ENCODE measurements at places on chromosomes 13 and 19.
A peak's percentile ranks its signal among the peaks of the same experiment; 100 is the strongest.

DNA sequence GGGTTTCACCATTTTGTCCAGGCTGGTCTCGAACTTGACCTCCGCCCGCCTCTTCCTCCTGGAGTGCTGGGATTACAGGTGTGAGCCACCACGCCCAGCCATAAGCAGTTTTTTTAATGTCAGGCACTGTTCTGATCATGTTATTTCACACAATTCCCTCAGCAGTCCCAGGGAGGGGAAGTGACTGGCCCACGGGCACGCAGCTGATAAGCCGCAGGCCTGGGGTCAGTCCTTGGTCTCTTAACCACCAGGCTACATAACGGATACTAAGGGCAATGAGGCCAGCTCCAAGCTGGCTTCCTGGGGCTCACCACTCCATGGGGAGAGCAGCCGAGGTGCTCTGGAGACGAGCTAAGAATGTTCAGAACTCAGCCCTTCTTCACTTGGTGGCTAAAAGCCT lies 13.5 kb downstream of the BRSK1 start:
- no peak for DNase-seq

GRCh38 chr13:43792076-43792881 lies 5.5 kb upstream of the ENOX1 start:
- DNase-seq = no peak

DNA sequence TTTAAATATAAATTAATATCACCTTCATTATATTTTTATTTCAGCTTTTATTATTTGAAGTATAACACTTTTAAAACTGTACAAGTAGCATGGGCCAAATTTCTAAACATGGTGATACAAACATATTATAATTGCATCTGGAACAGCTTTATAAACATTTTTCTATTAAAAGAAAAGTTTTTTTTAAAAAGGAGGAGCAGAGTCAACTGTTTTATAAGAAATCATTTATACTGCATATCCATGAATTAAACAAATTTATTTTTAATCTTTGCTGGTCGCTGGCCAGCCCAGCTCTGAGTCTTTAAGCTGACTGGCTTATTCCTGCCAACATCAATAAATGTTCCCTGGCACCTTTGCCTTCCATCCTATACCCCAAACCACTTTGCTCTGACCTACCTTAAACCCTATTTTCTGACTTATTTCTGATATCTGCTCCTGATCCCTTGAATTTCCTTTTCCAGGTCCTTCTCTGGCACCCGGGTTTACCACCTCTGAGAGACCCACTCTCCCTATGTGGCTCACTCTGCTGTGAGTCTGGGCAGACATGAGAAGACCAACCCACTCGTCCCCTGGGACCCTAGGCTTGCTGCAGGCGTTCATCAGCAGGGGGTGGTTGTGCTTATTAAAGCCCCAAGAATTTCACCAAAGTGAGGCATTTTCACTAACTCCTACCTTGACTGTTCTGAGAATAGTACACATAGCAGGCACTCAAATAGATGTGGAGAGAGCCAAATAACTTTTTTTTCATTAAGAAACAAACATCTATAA lies 220.3 kb downstream of the KLF12 start:
- no peak for DNase-seq

- DNase-seq = no peak
Observed at GRCh38 chr19:16226184-16226591, 28.5 kb downstream of the AP1M1 start.

GRCh38 chr19:31356587-31357314 lies 7.5 kb upstream of the TSHZ3 start:
- DNase-seq = no peak

DNA sequence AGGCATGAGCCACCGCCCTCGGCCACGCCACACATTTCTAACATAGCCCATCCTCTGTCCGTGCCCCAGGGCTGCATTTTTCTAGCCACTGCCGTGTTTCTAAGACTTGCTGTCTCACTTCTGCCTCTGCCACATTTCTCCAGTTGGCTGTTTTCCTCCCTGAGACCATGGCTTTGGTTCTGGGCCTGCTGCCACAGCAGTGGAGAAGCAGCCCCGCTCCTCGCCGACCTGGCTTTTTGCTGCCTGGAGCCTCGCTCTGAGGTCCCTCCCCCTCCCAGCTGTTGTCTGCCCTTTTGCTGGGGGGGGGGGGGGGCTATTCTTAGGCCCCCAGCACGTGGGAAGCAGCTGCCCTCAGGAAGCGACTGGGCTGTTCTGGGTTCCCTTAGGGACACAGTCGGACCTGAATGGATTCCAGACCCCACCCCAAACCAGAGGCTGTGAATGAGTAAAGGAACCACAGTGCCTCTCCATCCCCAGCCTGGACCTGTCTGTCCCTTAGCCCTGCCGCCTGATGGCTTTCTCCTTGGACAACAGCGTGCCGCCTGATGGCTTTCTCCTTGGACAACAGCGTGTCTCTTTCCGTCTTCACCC lies 3.3 kb downstream of the GYS1 start:
- DNase-seq = no peak

DNA sequence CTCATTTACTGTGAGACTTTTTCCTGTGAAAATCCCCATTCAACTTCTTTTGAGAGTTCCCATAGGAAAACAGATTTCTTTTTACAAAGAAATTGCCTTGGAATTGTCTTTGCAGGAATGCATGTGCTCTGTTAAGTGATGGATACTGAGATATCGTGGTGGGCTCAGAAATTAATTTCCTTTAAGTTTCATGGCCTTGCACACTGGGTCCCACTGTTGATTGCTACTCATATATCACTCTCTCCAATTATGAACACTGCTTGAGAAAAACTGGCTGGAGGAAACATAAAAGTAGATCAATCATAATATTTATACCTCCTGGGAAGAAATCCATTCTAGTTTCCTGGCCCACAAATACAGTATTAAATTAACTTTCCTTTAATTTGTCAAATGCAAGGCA lies 131.3 kb downstream of the OXGR1 start:
- no peak for DNase-seq

DNA sequence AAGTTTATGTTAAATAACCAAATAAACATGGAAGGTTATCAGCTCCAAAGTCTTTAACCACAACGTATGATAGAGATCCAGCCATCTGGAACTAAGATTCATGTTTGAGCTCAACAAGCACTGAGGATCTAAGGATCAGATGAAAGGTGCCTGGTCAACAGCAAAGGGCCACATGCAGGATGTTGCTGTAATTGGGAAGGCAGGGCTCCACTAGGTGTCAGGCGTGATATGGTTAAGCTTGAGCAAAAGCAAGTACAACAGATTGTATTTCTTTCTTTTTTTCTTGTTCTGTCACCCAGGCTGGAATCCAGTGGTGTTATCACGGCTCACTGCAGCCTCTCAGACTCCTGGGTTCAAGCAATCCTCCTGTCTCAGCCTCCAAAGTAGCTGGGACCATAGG lies 12.0 kb downstream of the EBPL start:
- no peak for DNase-seq

DNA sequence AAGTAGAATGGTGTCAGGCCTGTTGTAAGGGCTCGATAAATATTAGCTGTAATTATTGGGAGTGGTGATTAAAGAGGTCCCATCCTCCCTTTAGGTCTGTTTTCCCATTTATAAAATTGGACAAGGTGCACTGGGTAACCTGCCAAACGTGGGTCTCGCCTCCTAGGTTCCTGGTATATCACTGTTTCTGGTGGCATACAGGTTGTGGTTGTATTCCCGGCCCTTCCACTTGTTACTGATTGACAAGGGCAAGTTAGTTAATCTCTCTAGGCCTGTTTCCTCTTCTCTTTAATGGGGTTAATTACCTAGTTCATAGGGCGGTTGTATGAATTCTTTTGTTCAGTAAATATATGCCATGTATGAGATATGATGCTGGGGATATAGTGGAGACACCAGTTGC lies 1.5 kb downstream of the PPP2R1A start:
- no peak for DNase-seq

DNA sequence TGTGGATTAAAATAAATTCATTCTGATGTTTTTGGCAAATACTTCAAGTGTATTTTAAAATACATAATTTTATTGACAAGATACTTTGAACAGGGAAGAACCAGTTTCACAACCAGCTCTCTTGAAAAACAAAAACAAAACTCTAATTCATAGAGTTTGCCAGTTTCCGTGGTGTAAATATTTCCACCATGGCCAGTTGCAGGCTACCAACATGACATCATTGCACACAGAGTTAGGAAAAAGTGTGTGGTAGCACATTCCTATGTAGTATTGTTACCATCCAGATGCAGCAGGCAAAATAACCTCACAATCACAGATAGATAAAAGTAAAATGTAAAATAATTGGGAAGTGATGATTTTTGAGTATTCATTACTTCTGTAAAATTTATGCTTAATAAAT lies 7.7 kb upstream of the RNF113B start:
- no peak for DNase-seq

GRCh38 chr19:34120846-34121639 lies 51.3 kb upstream of the LSM14A start:
- DNase-seq = no peak

DNA sequence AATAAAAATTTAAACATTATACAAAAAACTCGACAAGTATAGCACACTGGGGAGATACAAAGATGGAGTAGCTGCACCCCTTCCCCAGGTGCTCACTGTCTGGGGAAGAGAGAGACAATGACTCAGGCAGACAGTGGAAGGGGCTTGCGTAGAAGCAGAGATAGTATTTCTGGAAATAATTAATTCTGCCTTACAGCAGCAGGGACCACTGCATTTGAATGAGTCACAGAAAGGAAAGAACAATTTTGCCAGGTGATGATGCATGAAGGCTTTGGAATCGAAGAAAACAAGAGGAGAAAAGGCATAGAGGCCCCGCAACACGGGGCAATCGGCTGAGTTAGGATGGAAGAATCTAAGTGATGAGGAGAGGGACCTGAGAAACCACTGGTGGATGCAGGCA lies 447.4 kb downstream of the EFNB2 start:
- no peak for DNase-seq

DNA sequence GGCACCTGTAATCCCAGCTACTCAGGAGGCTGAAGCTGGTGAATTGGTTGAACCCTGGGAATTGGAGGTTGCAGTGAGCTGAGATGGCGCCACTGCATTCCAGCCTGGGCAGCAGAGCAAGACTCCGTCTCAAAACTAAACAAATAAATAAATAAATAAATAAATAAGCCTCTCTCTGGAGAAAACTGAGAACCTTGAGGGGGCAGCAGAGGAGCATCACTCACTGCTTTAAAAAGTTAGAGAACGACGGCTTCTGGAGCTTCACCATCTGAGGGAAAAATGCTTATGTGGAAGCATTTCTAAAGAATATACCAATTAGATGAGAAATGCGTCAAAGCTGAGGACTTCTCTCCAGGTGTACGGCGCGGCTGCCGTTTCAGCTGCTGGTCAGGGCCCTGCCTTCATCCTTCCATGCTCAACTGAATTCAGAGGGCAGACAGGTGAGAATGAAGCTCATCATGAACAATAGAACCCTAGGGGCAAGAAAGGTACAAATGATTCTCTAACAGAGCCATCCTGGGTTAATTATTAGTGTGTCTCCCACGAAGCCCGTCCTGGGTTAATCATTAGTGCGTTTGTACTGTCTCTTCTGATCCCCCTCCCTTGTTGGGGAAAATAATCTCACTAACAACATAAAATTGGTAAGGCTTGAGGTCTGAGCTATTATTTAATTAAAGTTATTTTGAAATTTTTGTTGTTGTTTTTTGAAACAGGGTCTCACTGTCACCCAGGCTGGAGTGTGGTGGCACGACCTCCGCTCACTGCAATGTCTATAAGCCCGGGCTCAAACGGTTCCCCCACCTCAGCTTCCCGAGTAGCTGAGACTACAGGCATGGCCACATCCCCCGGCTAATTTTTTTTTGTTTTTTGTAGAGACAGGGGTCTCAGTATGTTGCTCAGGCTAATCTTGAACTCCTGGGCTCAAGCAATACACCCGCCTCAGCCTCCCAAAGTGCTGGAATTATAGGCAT lies 80.1 kb downstream of the IPO5 start:
- peak; percentile 31 for DNase-seq
